NCI-H345 (cell line): ENCODE measurements at places on chromosomes 6 and 20.

DNA sequence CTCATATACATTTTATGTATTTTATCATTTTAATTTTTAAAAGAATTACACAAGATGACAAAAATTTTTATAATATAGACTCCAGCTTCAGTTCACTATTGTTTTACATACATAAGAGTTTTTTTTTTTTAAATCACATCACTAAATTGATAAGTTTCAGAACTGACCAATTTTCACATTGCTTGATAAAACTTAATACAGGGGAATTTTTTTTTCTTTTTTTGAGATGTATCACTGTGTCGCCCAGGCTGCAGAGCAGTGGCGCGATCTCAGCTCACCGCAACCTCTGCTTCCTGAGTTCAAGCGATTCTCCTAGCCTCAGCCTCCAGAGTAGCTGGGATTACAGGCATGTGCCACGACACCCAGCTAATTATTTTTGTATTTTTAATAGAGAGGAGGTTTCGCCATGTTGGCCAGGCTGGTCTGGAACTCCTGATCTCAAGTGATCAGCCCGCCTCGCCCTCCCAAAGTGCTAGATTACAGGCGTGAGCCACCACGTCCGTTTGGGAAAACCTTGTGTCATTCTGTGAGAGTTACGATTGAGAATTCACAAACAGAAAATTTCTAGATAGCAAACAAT, 36.6 kb upstream of the BTN3A2 start:
- peak; percentile 50 for DNase-seq

DNA sequence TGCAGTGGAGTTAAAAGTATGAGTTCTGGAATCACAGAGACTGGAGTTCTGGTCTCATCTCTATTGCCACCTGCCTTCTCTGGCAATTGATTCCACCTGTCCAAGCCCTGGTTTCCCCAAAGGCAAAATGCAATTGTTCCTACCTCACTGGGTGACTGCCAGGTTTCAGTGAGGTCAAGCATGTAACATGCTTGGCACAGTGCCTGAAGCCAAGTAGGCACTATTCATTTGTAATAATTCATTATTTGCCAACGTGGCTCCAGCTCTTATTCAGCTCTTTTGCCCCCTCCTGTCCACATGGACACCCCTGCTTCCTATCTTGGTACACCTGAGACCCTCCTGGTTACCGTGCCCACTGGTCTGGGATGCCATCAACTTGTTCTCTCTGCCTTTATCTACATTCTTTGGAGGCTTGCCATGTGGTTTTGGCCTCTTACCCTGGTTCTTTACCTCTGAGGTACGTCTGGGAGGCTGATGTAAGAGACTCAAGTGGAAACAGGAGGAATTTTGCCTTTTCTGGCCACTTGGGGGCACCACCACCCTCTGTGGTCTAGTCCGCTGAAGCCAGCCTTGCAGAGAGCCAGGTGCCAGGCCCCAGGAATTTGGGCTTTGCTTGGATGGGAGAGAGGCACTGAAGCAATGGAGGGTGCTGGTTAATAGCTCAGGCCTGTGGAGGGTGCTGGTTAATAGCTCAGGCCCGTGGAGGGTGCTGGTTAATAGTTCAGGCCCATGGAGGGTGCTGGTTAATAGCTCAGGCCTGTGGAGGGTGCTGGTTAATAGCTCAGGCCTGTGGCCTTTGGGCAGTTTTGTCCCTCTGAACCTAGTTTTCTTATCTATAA, 1.7 kb downstream of the KCNK15 start:
- DNase-seq, result peak; percentile 98

DNA sequence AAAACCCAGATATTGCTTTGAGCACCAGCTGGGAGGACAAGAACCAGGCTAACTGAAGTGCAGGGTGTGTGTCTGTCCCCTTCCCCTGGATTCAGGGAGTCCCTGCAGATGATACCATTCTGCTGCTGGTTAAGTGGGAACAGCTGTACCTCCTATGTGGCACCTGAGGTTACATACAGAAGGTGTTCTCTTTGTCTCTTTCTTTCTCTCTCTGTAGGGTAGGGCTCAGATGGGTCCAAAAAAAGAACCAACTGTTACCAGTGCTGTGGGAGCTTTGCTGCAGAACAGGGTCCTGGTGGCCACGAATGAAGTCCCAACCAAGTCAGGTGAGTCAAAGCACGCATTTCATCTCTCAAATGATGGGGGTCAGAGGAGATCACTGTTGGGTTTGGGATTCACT, 38.6 kb downstream of the ZC2HC1B start:
- no peak for DNase-seq

- no peak for DNase-seq
Measured at GRCh38 chr6:90714319-90714718, 127.4 kb upstream of the MAP3K7 start.

- DNase-seq, result no peak
Measured at GRCh38 chr6:122042960-122043735, 356.3 kb upstream of the HSF2 start.

DNA sequence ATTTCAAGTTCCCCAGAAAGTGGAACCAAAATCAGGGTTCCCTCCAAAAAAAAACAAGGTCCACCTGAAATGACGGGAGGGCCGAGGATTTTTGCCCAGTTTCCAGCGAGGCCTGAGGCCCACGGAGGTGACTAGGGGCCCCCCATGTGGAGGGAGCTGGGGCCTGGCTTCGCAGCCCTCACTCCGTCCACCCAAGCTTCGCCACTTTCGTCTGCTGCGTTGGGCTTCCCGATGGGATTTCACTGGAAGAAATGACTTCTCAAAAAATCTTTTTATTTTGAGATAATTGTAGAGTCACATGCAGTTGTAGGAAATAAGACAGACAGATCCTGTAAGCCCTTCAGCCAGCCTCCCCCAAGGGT, 208.3 kb downstream of the TAF4 start:
- no peak for DNase-seq

GRCh38 chr20:19970256-19970765, 46.9 kb upstream of the NAA20 start:
- DNase-seq, result no peak
